8988T (cell line): ENCODE measurements at places on chromosomes 1 and 21.

DNA sequence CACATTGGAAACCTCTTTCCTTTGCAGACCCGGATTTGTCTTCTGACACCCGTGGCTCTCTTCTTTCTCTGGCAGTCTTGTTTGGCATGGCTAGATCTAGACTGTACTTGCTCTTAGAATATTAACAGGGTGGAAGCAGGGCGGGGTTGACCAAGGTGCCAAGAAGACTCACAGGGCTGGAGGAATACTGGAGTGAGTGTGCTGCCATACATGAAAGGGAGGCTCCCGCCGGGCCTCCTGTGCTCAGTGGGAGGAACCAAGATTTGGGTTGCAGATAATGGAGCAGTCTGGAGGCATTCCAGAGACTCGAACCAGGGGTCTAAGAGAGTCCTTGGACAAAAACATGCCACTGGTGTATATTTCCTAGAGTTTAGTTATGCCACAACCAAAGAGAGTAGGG lies 27.6 kb upstream of the SNX27 start:
- no peak for DNase-seq

- DNase-seq = no peak
Observed at GRCh38 chr1:109392037-109392787, 5.5 kb downstream of the SORT1 start.

DNA sequence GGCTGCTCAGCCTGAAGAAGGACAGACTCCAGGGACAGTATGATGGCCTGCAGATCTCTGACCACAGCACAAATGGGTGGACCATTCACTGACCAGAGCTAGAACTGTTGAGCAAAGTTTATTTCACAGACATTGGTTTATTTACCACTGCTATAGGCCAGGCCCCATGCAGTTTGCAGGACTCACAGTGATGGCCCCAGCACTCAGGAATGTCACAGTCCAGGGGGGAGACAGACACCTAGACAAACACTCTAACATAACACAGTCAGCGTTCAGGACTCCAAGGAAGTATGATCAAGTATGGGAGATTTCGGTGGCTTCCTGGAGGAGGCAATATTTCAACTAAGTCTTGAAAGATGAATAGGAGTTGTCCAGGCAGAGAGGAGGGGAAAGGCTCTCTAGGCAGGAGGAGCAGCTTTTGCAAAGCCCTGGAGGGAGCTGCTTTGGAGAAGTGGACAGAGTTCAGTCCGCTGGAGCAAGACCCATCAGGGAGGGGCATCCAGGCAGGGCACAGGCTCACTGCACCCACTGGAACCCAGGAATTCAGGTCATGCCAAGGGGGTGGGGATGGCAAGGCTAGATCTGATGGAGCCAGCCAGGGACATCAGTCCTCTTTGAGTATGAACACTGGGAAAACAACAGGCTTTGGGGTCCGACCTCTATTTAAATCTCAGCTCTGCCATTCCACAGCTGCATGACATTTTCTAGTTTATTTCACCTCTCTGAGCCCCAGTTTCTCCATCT lies 454.3 kb downstream of the MATN1 start:
- DNase-seq = no peak

GRCh38 chr1:61329556-61329955 lies 247.2 kb downstream of the NFIA start:
- no peak for DNase-seq

- DNase-seq = no peak
Observed at GRCh38 chr1:161158316-161159010, 837 bp upstream of the USP21 start.

DNA sequence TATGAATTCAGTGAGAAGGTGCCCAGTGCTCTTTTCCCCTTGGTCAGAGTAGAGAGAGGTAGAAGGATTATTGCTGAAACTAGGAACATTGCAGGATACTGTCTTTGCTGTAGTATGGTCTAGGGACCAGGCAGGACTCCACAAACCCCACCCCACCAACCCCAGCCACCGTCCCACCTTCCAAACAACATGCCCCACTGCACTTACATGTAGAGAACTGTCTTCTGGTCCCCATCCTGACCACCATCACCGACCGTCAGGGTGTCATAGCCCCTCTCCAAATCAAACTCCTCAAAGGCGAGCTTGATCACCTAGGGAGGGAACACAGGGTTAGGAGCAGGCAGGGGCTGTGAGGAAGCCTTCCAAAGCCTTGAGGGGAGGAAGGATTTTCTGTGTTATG lies 71.7 kb upstream of the HMGB4 start:
- no peak for DNase-seq

DNA sequence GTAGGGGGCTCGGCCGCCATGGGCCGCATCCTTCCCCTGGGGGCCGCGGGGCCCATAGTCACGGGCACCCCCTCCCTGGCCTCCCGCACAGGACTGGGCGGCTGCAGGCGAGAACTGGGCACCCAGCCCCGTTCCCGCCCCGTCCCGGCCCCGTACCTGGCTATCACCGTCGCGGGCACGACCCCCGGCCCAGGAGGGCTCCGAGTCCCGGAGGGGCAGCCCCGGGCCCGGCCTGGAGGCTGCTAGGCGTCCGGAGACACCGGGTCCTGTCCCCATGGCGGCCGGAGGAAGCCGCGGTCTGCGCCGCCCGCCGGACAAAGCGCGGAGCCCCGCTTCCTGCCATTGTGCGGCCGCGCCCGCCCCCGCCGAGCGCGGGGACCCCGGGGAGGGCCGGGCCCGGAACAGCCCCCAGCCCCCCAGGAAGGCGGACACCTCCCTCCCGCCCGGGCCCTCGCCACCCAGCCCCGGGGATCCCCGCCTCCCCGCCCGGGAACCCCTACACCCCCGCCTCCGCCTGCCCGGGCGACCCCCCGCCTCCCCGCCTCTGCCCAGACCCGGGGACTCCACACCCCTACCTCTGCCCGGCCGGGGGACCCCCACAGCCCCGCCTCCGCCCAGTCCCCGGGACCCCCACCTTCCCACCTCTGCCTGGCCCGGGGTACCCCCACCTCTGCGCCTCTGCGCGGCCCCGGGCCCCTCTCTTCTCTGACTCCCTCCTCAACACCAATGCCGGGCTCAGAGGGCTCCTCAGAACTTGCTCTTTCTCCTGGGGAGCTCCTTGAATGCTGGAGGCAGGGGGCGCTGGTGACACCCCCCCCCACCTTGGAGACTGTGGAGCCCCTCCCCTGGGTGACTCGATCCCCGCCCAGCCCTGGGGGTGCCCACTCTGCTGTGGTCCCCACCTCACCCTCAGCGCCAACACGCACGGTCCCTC lies 6.0 kb downstream of the PLEKHG5 start:
- DNase-seq = no peak
